ENCODE measurements at places on chromosomes 3 and 15.

GRCh38 chr15:71575474-71576045, 234.8 kb upstream of the NR2E3 start:
- no peak for DNase-seq

DNA sequence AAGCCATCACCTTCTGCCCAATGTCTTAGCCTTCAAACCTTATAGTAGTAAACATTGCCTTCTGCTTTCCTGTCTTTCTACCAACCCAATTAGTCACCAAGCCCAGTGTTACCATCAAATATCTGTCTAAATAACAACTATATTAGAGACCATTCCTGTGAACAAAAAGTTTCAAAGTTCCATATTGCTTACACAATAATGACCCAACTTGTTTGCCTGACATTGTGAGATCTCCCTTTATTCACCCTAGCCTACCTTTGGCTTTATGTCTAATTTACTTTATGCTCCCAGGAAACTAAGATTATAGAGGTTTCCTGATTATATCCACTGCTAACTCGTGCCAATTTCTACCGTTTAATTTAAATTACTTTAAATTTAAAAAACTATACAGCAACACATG, 26.0 kb upstream of the KCNAB1 start:
- no peak for DNase-seq

- DNase-seq, result no peak
These were observed 483.0 kb upstream of the AGTR1 start for GRCh38 chr3:148214705-148215104.

GRCh38 chr3:186515125-186515524, 29.1 kb downstream of the CRYGS start:
- no peak for DNase-seq

DNA sequence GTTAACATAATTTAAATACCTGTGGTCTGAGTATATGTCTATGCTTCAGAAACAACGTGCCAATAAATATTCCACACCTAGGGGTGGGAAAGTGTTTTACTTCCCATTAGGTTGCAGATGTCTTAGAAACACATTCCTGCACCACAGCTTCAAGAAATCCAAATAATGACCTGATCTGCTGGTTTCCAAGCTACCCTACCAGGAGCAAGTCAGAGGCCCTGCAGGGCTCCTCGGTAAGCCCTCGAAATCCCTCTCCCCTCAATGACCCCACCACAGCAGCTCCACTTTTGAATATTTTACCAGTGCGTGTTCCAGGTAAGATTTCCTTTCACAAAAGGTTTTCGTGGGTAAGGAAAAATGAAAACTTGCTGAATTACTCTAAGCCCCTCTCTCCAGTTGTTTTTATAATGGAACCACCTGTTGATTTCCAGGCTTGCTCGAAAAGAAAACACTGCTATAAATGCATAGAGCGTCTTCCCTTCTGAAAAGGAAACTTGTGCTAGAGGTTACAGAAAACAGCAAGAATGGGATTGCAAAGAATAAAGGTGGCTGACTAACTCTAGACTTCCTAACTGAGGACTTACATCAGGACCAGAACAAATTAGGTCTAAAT, 12.6 kb downstream of the IL12A start:
- DNase-seq, result no peak

- no peak for DNase-seq
These were observed 9.1 kb upstream of the HHATL start for GRCh38 chr3:42711491-42712343.

DNA sequence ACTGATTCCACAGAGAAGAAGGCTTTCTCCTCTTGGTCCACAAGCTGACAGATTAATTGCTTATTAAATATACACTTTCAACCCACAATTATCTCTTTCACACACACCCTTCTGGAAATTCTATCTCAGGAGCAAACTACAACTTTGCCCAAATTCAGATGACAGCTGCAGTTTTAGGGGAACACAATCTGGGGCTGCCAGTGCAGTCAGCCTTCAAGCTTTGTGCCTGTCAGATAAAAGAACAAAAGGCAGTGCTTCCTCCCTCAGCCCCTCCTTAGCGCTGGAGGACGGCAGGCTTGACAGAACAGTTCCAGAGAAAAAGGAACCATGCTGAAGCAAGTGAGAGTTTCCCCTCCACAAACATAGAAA, 99.6 kb downstream of the TMCC1 start:
- DNase-seq, result peak; percentile 62

DNA sequence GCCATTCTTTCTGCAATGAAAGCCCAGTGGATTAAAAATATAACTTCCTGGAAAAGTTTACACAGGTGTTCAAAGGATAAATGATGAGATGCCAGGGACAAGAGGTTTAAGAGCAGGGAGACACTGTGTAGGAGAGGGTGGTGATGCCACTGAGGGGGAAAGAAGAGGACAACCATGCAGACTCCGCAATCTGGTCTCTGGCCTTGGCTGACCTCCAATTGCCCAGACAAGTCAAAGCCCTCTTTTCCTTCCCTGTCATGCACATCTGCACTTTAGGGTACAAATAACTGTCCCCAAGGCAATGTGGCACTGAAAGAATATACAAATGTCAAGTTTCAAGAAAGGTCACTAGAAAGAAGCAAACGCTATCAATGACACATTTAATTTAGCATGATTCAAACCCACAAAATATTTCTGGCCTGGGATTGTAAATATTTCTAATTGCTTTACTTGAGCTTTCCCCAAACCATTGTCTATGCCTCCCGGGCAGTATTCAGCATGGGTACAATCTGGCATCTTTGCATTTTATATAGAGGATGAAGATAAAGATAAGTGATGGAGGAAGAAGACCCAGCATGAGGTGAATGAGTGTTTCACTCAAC, 319.4 kb downstream of the PLCL2 start:
- no peak for DNase-seq

GRCh38 chr3:99699841-99700240, 61.4 kb downstream of the COL8A1 start:
- no peak for DNase-seq

DNA sequence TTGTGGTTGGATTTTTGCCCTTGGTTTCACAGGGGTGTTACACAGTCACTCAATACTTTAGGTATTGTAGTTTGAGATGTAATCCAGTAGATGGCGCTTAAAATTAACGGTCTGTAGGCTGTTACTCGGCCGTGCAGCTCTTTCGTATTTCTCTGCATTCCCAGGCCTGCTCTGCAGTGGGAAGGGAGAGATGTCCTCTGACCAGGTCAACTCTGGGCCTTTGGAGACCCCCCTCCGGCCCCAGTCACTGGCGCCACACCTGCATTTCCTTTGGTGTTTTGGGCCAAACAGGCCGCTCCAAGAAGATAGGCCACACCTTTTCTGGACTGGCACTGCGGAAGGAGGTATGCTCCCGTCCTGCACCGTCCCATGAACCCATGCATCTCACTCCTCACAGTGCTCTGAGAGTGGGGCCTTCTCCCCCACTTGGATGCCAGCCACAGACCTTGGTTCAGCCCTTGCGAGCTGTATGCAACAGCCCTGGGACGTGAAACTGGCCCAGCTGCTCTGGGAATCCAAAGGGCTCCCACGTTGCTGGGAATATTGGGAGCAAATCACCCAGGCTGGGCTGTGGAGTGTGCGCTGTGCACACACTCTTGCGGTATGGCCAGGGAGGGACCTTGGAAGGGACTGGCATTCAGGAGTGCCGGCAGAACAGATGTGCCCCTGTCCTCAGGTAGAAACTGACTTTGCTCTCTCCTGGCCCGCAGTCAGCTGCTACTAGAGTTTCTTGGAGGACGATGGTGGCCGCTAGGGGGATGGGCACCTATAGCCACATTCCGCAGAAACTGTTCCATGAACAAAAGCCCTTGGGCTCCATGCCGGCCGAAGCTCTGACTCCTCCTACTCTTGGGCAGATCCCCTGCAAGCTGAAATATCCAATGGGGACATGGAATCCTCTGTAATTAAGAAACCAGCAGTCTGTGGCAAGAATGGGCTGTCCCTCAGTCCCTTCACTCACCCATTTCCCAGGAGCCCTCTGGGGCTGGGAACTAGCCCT, 410.5 kb upstream of the CADM2 start:
- DNase-seq, result peak; percentile 41

DNA sequence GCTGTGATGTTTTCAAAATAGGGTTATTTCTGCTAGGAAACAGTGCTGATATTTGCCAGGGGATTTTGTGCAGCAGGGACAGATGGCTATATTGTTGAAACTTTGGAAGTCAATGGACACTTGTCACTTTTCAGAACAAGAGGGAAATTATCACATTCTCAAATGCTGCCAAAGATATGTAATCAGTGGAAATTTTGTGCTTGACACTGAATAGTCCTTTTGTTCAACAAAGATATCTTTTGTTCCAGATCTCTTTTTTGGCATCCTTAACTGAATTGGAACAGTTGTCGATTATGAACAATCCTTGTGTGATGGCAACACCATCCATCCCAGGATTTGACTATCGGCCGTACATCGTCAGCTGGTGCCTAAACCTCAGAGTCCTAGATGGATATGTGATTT, 7.8 kb downstream of the CEP97 start:
- peak; percentile 52 for DNase-seq

DNA sequence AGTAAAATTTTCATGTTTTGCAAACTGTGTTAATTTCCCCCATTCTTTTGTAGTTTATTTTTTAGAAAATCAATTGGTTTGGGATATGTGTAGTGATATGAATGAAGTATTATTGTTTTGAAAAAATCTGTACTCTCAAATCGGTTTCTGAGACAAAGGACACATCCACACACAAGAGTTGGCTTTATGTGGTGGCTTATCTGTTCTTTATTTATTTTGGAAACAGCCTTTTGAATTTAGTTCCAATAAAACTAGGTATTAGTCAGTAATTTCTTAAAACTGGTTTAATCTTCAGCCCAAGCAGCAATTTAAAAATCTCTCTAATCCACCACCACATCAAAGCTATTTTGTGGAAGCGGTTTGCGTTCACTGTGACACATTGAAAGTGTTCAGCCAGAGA, 741.5 kb upstream of the GRM7 start:
- DNase-seq, result no peak

- no peak for DNase-seq
These were observed 43.2 kb downstream of the LDHAL6B start for GRCh38 chr15:59249816-59250215.

GRCh38 chr3:58116985-58117384, 93.8 kb downstream of the DNASE1L3 start:
- DNase-seq, result no peak

DNA sequence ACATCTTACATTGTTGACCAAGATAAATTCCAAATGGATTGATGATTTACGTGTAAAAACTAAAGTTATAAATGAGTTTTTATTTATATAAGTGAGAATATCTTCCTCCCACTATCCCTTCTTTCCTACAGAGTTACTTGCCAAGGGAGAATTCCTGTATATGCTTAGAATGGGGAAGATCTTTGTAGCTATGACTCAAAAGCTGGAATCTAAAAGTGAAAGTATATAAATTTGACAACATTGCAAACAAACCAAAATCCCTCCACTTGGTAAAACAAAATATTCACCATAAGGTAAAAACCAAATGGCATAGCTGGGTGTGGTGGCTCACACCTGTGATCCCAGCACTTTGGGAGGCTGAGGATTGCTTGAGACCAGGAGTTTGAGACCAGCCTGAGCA, 52.7 kb upstream of the GCNT3 start:
- DNase-seq, result no peak

GRCh38 chr3:184568560-184568923, 7.0 kb downstream of the EPHB3 start:
- no peak for DNase-seq

GRCh38 chr3:156605686-156606605, 51.0 kb upstream of the SSR3 start:
- DNase-seq, result peak; percentile 77

GRCh38 chr3:153600896-153601295, 438.9 kb downstream of the RAP2B start:
- no peak for DNase-seq

- no peak for DNase-seq
These were observed 759.4 kb downstream of the NSUN3 start for GRCh38 chr3:94822298-94822697.

GRCh38 chr15:32683906-32684584, 33.8 kb upstream of the GREM1 start:
- DNase-seq, result no peak

DNA sequence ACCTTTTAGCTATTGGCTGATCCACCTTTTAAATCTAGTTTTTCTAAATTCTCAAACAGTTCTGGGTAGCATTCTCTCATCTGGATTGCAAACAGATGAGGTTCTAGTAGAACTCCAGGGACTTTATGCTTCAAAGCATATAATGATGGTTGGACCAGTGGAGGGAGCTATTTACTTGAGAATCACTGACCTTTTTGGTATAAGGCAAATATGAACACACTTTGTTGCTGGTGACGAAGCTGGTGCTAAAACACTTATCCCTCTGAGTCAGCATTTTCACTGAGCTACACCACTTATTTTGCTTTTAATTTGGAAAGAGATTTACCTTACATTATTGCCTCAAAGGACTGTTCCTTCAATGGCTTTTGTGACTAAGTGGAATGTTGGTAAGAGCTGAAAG, 58.6 kb upstream of the SLITRK3 start:
- DNase-seq, result peak; percentile 32

DNA sequence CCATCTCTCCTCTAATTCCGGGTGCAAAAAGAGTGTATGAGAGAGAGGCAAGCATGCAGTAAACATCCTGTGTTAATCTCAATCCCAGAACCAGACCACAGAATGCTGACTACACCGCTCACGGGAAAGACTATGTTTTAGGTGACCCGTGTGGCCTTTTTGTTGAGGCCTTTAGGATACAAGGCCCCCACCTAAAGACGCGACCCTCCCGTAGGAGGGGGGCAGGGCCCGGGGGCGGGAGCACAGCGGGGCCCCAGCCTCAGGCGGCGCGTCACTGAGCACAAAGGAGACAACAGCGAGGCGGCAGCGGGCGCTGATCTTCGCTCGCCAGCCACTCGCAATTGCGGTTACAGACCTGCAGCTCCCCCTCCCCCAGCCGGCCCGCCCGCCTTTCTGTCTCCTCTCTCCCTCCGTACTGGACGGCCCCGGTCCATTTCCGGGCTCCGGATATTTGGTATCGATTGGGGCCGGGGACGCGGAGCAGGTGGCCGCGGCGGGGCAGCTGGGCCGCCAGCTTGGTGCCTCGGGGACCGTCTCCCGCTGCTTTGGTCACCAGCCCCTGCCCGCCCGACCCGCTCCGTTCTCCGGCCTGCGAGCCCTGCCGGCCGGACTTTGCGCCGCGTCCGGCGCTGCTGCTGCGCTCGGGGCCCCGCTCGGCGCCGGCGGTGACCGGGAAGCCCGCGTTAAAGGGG, at the start of gene CCDC50:
CCDC50 (plus strand) TSS at position 433 of the 692 bp plus-strand sequence. CDS start 281 bp downstream, outside the sequence.
- DNase-seq, result peak; percentile 88

DNA sequence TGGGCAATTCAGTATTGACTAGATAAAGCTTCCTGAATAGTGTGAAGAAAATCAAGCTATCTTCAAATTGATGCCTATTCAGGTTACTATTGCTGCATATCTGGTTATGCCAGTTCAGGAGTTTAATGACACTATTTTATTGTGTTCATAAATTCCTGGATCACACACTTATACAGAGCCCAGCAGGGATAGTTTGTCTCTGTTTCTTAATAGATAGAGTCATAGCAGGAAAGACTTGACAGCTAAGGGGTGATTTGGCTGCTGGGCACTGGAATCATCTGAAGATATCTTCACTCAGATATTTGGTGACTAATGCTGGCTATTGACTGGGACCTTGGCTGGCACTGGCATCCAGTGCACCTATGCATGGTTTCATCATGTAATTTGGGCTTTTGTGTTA, 187.8 kb downstream of the PYDC2 start:
- DNase-seq, result no peak

GRCh38 chr3:128348805-128349531, 117.7 kb downstream of the DNAJB8 start:
- DNase-seq, result no peak

Measured in tongue (tissue), 3 donors.